ENCODE measurements at places on chromosomes 7 and 10.
A peak's percentile ranks its signal among the peaks of the same experiment; 100 is the strongest.

DNA sequence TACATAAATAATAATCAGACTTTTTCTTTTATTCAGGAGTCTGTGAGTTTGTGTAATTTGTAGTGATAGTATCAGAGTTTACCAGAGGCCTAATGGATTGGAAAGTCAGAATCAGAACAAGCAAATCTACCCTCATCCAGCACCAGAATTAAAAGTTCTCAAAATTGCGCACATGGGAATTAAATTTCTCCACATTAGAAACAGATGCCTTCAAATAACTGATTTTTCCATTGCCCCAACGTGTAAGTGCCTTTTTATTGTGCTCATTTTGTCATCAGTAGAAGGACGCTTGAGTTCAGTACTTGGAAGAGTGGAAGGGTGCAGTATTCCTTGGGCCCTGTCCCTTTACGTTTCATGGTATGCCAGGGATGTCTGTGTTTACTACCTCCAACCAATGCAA, 32.8 kb downstream of the BICC1 start:
- DNase-seq: no peak

DNA sequence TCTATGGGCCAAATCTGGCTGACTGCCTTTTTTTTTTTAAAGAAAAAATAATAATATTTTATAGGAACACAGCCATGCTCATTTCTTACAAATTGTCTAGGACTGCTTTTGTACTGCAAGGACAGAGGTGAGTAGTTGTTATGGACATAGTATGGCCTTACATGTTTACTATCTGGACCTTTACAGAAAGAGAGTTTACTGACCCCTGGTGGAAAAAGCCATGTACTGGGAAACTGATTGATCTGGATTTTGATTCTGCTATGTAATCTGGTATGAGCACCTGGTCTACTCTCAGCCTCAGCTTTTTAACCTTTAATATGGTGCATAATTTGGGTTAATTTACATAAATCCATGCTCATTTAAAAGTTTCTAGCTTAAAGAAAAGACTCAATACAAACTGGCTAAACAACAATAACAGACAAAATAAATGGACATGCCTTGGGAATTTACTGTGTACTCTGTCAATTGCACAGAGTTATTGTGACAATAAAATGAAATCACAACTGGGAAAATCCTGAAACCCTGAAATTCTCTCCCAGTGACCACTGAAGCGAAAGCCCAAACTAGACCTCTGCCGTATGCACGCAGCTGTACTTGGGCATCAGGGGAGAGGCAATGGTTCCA, 260.7 kb downstream of the BMPER start:
- peak; percentile 47 for DNase-seq

- peak; percentile 41 for DNase-seq
Measured at GRCh38 chr7:41224063-41224763, 478.7 kb downstream of the INHBA start.

DNA sequence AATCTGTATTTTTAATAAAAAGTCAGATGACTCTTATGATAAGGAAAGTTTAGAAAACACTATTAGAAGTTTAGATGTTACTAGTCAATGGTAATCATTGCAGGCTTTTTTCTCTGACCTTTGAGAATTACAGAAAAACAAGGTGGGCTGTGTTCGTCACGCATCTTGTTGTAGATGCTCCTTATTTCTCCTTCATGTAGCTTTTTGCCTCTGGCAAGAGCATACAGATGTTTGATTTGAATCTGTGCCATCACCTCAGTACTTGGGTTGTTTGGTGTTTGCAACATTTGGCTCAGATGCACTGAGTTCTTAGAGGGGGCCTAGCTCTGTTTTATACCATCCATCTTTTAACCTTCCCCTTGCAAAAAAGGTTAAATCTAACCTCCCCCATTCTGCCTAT, 11.5 kb downstream of the TAS2R16 start:
- DNase-seq: peak; percentile 48
